ENCODE measurements at places on chromosomes 3 and 15.

- DNase-seq: no peak
Observed at GRCh38 chr3:18443665-18444594, 18.8 kb upstream of the SATB1 start.

- no peak for DNase-seq
Observed at GRCh38 chr3:194396539-194396858, 2.6 kb downstream of the GP5 start.

DNA sequence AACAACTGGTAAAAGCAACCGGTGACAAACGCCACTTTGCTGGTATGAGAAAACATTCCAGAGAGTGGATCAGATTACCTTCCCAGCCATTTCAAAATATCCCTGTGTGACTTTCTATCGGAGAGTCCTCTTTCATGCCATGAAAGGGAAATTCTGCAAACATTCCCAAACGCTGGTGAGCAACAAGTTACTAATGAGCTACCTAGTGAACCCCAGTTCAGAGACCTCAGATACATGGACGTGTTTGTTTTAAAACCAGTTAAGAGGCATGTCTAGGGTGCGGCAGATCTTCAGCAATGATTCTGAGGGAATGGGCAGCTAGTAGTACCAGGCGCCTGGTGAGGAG is 418.2 kb upstream of the NR2F2 start:
- no peak for DNase-seq

GRCh38 chr3:217948-218347 is 21.4 kb downstream of the CHL1 start:
- no peak for DNase-seq

- DNase-seq: no peak
Observed at GRCh38 chr3:32243519-32243918, 5.0 kb downstream of the CMTM8 start.

GRCh38 chr3:160564949-160565441 is 376 bp downstream of the KPNA4 start:
- DNase-seq: no peak

- no peak for DNase-seq
Observed at GRCh38 chr15:85462029-85462428, 81.6 kb downstream of the AKAP13 start.

- DNase-seq: no peak
Observed at GRCh38 chr3:14162178-14162577, 16.2 kb downstream of the XPC start.

DNA sequence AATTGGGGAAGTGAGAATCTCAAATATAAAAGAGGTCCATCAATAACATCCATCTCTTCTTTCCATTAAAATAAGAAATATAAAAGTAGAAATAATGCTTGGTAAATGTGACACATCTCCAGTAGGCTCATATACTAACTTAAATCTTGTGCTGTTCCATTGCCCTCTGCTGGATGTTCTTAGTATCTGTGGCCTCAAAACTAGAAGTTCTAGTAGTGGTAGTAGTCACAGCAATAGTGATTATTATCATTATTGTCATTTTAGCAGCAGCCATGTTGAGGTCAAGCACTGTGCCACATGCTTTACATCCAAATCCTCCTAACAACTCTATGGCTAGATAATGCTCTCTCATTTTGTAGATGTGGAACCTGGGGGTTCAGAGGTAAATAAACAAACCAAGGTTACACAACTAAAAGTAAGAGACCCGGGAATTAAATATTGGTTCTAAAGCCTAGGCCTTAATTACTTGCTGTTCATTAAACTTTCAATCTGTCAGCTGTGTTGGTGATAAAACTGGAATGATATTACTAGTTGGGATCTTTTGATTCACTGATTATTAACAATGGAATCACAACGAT is 20.2 kb upstream of the BTLA start:
- no peak for DNase-seq

GRCh38 chr3:129756871-129757270 is 136.6 kb downstream of the TMCC1 start:
- no peak for DNase-seq

DNA sequence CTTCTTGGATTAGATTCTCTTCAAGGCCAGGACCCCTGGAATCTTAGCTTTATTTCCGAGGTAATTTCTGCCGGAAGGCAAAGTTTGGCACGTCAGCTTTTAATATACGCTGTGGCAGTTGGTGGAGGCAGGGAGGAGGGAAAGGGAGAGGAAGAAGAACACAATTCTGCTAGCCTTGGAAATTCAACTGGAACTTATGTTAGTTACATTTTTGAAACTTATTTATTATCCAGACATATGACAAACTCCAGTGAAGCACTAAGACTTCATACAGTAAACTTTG is 100.1 kb upstream of the TSC22D2 start:
- no peak for DNase-seq

- peak; percentile 88 for DNase-seq
Observed at GRCh38 chr3:102979682-102980354, 545.0 kb downstream of the ZPLD1 start.

GRCh38 chr3:176839901-176840300 is 357.4 kb downstream of the TBL1XR1 start:
- DNase-seq: no peak

GRCh38 chr3:88434001-88434400 is 284.2 kb downstream of the C3orf38 start:
- DNase-seq: no peak
